Cardiac muscle cell (in vitro differentiated cells and primary cell): ENCODE measurements at places on chromosomes 11 and 22. TPM values are rescaled to one million over a fixed set of nuclear protein-coding genes. Genes with fewer than 3 reads are reported as not detected.
A peak's percentile ranks its signal among the peaks of the same experiment; 100 is the strongest.

- no peaks in the 10 kb centered on the region for H3K36me3 ChIP-seq
- no peak overlapping the region for H3K4me3 ChIP-seq
- H3K27me3 ChIP-seq: no peaks in the 10 kb centered on the region
- no peak overlapping the region for H3K27ac ChIP-seq
- DNase-seq: peak; percentile 85
Observed at GRCh38 chr11:4626207-4627099, 10.8 kb upstream of the OR51D1 start.

DNA sequence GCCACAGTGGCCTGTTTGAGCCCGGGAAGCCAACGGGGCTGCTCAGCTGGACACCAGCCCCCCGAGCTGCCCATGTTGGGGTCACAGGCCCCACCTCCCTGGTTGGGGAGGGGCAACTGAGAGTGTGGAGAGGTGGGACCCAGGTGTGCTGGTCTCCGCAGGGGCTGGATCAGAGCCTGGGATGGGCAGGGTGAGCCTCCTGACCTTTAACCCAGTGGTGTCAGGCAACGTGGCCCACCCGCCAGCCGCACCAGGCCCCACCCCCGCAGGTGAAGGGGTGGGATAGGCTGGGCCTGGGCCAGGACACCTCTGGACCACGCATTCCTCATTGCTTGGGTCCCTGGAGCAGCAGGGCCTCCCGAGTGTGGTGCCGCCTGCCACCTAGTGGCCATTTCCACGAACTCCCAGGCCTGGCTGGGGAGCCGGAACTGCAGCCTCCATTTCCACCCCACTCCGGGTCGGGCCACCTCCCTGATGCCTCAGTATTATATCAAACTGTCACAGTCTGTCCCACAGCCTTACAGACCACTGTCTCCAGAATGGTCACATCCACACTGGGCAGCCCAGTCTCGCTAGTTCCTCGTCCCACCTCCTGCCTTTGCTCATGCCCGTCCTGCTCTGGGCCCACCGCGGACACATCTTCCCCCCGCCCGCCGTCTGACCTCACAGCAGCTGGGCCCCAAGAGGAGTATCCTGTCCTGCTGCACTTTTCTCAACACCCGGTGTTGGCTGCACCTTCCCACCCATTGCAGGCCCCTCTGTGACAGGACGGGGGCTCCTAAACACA is 13.3 kb upstream of the PPP6R3 start:
- H3K27me3 ChIP-seq: no peaks in the 10 kb centered on the region
- no peak overlapping the region for H3K27ac ChIP-seq
- no peaks in the 10 kb centered on the region for H3K4me1 ChIP-seq

GRCh38 chr11:75264356-75264755 is 23.8 kb downstream of the TPBGL start:
- H3K4me1 ChIP-seq: no peaks in the 10 kb centered on the region
- no peak overlapping the region for H3K27ac ChIP-seq
- H3K27me3 ChIP-seq: no peaks in the 10 kb centered on the region
- no peaks in the 10 kb centered on the region for H3K36me3 ChIP-seq
- DNase-seq: no peak

DNA sequence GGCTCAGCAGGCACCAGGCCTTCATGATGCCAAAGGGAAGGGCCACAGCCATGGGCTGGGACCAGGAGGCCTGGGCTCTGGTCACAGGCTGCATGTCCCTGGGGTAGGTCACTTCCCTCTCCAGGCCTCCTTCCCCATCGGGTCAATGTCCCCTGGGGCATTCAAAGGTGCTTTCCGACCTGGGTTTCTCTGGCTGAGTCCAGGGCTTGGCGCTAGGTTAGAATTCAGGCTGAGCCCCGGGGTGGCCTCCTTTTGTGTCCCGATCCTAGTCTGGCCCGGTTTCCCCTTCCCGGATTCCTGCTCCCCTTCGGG is 12.2 kb downstream of the MAFF start:
- no peaks in the 10 kb centered on the region for H3K36me3 ChIP-seq
- peaks cover 14% of the 10 kb centered on the region for H3K27me3 ChIP-seq
- DNase-seq: no peak

The THY1 gene
- total RNA-seq: 2.1 and 6.3 TPM in 2 replicates

The HOATZ gene
- not detected in 2 replicates for total RNA-seq

The TMEM45B gene
- 0.18 and 0.33 TPM in 2 replicates for total RNA-seq

The SPTBN2 gene
- 23.1 and 27.4 TPM in 2 replicates for total RNA-seq
